Kidney epithelial cell (primary cell): ENCODE measurements at places on chromosomes 13 and 19. TPM values are rescaled to one million over a fixed set of nuclear protein-coding genes. Genes with fewer than 3 reads are reported as not detected.

GRCh38 chr13:91358387-91358782 is 10.9 kb downstream of the MIR17HG start:
- no peak for DNase-seq

GRCh38 chr19:4064496-4065260 is 2.0 kb downstream of the ZBTB7A start:
- no peak for DNase-seq

DNA sequence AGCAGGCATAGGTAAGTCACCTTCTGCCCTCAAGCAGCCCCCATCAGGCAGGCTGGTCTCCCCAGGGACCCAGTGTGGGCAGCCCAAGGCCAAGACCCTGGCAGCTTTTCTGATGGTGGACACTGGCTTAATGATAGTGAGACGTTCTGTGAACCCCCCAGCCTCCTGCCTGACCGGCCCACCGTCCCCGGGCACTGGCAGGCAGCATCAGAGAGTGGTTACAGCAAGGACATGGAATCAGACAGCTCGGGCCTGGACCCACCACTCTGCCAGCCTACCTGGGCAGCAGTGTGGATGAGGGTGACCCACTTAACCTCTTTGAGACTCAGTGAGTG is 45.3 kb upstream of the KCTD15 start:
- no peak for DNase-seq

DNA sequence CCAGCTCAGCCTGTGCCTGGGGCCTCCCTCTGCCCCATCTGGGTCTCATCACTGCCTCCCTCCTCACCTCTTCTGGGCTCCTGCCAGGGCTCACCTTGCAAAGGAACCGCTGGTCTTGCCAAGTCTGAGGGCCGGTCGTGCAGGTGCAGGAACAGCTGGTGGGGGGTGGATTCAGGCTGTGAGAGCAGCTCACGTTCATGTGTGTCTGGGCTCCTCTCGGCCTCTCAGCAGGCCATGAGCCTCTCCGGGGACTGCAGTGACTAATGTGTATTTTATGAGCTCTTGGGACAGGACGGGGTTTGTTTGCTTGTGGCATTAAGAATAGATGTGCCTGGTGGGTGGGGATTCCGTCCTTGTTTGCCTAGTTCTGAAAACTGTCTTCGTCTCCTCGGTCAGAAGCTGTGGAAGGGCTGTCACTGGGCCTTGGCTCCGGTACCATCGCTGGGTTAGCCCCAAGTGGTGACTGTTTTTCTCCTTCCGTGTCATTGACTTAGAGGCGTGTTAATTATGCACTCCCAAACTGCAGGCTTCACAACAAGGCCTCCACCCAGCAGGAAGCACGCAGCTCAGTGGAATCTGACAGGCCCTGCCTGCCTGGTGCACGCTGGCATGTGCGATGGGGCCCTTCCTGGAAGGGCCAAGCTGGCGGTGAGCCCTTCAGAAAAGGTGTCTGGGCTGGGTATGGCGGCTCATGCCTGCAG is 77.6 kb downstream of the KDM4B start:
- DNase-seq: no peak

DNA sequence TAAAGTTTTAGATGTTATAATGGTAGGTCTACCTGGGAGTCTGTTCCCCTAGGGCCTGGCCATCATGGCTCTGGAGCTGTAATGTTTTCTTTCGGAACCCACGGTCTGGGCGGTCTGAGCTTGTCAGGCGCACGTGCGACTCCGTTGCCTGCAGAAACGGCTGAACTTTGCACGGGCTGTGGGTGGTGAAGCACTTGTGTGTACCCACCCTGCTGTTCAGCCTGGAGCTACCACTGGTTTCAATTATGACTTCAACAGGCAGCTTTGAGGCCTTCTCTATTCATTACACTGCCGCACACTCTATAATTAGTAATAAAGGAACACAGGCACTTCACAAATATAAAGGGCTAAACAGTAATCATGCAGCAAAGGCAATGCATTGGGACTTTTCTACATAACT is 6.0 kb downstream of the PCDH8 start:
- DNase-seq: no peak

DNA sequence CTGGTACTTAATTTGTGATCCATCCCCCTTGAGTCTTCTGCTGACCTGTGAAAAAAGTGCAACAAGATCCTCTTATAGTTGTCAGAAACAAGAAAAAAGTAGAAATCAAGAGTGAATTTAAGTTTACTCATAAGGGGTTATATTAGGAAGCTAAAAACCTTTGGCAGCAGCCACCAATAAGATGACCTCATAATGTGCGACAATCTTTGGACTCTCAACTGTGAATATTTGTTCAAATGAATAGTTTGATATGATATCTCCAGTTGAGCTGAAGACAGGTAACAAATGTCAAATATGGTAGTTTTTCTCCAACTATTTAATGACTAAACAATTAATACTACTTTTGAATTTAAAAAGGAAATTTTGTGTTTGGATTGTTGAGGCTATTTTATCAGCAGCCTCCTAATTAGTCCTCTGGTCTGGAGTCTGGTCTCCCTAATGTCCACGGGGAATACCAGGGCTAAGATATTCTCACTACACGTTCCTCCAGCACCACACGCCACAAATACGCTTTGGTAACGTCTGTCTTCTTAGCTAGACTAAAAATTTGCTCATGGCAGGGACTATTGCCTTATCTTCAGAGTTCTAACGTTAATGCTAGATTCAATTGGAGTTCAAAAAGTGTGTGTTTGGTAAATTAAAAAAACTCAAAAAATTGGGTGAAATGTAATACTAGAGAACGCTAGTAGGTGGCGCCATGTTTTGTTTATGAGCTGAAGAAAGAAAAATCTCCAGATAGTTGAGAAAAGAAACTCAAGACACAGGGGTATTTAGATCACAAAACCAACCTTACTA is 51.0 kb upstream of the PDX1 start:
- DNase-seq: no peak

- no peak for DNase-seq
Observed at GRCh38 chr13:39835253-39835652, 179.8 kb downstream of the COG6 start.

- DNase-seq: no peak
Observed at GRCh38 chr13:26719356-26719945, 41.1 kb downstream of the GPR12 start.

- DNase-seq: no peak
Observed at GRCh38 chr19:23071147-23071511, 45.7 kb upstream of the ZNF730 start.

DNA sequence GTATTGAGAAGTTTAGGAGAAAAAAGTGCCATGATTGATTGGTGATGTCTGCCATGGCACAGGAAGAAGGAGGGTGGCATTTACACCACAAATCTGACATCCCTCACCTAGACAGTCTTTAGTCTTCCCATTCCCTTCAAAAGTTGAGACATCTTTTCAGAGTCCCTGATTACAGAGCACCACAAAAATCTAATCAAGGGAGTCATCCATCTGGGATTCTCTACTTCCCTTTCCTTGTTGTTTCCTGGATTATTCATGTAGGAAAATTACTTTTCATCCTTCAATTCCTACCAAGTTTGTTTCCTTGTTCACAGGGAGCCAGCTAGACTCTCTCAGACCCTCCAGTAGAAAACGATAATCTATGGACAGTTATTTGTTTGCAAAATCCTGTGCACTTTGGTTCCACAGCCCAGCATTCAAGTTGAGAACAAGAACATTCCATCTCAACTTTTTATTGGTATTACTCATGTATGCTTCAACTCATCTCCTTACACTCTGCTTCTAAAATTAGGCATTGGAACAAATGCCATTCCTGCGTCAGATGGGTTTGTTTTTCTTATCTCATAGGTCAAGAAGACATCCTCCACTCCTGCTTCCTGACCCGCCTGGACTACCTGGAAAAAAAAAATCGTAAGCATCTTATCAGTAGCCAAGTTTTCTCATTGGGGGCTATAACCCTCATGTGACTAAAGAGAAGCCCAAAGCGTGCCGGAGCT is 259.9 kb downstream of the FOXO1 start:
- no peak for DNase-seq

DNA sequence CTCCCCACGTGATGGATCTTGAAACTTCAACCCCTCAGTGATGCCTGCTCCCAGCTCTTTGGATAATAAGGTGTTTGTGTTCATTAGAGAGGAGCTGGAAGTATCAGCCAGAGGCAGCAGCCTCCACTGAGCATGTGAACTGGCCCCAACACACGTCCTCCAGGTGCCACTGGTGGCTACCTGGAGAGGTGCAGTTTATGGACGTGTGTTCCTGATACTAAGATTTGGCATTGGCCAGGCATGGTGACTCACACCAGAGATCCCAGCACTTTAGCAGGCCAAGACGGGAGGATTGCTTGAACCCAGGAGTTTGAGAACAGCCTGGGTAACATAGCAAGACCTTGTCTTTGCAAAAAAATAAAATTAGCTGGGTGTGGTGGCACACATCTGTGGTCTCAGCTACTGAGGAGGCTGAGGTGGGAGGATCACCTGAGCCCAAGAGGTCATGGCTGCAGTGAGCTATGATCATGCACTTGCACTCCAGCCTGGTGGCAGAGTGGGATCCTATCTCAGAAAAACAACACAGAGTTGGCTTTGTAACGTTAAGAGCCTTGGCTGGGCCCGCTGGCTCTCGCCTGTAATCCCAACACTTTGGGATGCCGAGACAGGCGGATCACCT is 34.4 kb downstream of the SLC25A42 start:
- DNase-seq: no peak

DNA sequence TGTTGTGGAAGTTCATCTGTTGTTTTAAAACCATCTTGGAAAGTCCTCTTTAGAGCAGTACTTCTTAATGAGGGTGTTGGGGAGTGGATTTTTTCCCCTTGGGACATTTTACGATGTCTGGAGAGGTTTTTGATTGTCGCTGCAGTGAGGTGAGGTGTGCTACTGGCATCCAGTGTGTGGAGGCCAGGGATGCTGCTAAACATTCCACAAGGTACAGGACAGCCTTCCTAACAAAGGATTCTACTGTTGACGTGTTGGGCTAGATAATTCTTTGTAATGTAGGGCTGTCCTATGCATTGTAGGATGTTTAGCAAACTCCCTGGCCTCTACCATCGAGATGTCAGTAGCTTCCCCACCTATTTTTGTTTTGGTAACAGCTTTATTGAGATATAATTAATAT is 33.3 kb downstream of the NAA16 start:
- DNase-seq: no peak

DNA sequence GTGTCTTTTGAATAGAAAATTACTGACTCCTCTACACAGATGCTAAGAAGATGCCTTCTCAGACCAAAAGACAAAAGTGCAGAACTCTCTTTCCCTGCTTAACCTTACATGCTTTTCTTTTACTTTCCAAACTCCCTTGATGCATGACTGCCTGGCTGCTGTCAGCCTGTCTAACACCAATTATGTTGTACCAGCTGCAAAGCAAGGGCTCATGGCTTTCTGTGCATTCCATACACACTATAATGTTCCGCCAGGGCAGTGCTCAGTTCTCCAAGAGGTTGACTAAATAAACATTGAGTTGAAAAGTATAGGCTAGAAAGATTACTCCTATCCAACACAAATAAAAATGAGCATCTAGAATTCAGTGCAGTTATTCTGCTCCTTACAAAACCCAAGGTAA is 330.4 kb upstream of the NBEA start:
- peak; percentile 5 for DNase-seq

GRCh38 chr19:12938779-12939601 is 581 bp downstream of the CALR start:
- DNase-seq: no peak

DNA sequence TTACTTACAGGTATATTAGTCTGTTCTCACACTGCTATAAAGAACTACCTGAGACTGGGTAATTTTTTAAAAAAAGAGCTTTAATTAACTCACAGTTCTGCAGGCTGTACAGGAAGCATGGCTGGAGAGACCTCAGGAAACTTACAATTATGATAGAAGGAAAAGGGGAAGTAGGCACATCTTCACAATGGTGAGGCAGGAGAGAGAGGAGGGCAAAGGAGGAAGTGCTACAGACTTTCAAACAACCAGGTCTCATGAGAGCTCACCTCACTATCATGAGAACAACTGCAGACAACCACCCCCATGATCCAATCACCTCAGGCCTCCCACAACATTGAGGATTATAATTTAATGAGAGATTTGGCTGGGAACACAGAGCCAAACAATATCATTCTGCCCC is 511.7 kb downstream of the SLITRK6 start:
- no peak for DNase-seq

- no peak for DNase-seq
Observed at GRCh38 chr19:37941782-37942515, 34.9 kb downstream of the SIPA1L3 start.

DNA sequence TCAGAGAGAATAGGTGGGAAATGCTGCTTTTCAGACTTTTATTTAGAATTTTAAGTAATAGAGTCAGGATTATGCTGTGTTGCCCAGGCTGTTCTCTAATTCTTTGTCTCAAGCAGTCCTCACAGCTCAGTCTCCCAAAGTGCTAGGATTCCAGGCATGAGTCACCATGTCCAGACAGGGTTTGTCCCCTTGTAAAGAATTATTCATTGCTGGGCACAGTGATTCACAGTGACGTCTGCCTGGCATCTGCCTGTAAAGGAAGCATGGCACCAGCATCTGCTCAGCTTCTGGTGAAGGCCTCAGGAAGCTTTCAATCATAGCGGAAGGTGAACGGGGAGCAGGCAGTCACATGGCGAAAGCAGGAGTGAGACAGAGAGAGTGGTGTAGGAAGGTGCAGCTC is 17.7 kb downstream of the ZNF763 start:
- DNase-seq: no peak

DNA sequence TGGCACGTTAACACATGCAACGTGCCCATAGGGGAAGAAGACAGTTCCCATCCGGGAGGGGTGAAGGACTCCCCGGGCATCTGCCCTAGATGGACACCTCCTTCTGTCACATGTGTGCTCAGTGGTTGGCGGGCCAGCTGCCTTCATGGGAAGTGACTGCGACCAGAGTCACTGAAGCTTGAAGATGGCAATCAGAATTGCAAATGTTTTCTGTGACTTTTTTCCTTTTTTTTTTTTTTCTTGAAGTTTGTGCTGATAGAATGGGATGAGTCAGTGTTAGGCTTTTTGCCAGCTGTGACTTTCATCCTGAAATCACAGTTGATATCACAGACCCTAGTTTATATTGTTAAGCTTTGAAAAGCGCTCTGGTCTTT is 109.2 kb upstream of the MCF2L start:
- DNase-seq: peak; percentile 62

GRCh38 chr19:30920222-30920621 is 429.0 kb downstream of the TSHZ3 start:
- no peak for DNase-seq

GRCh38 chr13:94344126-94344818 is 135.2 kb downstream of the DCT start:
- DNase-seq: no peak

- DNase-seq: peak; percentile 4
Observed at GRCh38 chr13:42333613-42334328, 61.8 kb downstream of the AKAP11 start.

- DNase-seq: no peak
Observed at GRCh38 chr19:36032251-36033104, at the start of gene CLIP3. Gene CLIP3 (minus strand): TSS chr19:36032873. CDS start chr19:36032357, 516 bp downstream.

- no peak for DNase-seq
Observed at GRCh38 chr19:13118424-13119193, 545 bp downstream of the NACC1 start.

Gene IZUMO4
- 1.6 and 3.8 TPM in 2 replicates for total RNA-seq

Gene TRPM4
- total RNA-seq: 13.5 and 16.7 TPM in 2 replicates

Gene CYP4F8
- not detected in 2 replicates for total RNA-seq

Gene PGLYRP1
- total RNA-seq: not detected in 2 replicates

Gene TJP3
- 1.7 and 7.8 TPM in 2 replicates for total RNA-seq
